ENCODE measurements at places on chromosomes 1 and 21.

- DNase-seq: no peak
Observed at GRCh38 chr1:47505267-47505666, 67.4 kb downstream of the FOXD2 start.

- no peak for DNase-seq
Observed at GRCh38 chr1:20684651-20685050, 23.5 kb upstream of the DDOST start.

GRCh38 chr1:157961805-157962762, 31.4 kb upstream of the KIRREL1 start:
- no peak for DNase-seq

GRCh38 chr1:111148376-111148881, 8.4 kb downstream of the CEPT1 start:
- no peak for DNase-seq

DNA sequence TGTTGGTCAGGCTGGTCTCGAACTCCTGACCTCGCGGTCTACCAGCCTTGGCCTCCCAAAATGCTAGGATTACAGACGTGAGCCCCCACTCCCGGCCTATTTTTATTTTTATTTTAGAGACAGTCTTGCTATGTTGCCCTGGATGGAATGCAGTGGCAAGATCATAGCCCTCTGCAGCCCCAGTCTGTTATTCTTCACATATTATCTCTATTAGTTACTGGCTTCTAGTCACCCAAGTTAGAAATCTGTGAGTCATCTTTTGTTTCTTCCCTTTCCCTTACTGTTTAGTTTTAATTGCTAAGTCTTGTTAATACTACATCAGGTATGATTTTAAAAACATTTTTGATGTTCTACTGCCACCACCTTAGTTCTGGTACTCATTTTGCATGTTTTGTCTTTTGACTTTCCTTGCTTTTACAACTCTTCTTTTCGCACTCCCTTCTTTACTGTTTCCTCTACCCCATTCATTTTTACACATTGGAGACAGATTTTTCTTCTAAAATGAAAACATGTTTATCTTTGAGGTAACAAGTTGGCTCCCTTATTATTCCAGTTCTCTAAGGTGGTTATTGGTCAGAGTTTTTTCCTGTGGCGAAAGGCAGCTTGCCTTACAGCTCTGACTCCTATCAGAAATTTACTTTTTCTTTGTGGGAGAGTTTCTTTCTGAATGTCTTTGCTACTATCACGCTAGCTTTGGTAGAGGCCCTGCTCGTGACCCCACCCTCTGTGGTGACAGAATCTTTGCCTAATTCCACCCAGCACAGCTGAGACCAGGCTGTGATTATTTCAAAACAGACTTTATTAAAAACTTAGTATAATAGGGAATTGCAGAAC, 19.5 kb downstream of the ZMYM4 start:
- DNase-seq: no peak

DNA sequence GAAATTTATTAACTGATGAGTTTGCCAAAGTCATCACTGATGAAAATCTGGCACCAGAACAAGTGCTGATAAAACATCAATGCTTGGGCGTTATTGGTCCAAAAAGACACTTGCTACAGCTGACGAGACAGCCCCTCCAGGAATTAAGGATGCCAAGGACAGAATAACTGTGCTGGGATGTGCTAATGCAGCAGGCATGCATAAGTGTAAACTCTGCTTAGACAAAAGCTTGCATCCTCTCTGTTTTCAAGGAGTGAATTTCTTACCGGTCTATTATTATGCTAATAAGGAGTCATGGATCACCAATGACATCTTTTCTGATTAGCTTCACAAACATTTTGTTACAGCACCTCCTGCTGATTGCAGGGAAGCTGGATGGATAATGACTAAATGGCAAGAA, 402.0 kb downstream of the LTN1 start:
- DNase-seq: no peak

GRCh38 chr1:23470282-23471070, 13.5 kb downstream of the ASAP3 start:
- peak; percentile 39 for DNase-seq

DNA sequence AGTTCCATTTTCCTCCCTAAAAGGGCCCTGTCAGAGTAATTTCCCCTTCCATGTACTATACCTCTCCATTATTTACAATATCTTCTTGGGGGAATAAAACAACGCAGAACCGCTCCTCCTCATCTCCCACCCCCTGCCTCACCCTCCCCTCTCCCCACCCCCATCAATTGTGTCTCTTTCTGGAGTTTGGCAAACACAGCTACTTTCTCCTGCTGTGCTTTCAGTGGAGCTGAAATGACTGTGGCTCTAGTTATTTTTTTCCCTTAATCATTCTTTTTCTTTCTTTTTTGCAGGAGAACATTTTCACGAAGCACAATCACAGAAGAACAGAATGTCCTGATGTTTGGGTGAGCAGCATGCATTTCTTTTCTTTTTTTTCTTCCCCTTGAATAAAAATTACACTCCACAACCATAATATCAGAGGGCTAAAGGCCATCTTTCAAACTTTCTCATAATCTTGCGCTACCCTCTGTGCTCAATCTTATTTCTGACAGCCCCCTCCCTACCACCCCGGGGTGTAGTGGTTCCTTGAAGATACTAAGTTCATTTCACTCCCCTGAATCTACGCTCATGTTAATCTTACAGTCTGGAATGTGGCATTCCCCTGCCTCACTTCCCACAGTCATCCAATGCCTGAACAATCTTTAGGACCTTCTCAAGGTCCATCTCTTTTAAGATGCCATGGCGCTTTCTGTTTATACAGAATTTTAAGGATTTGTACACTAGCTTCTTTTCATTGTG, 8.8 kb upstream of the PLXNA2 start:
- no peak for DNase-seq

DNA sequence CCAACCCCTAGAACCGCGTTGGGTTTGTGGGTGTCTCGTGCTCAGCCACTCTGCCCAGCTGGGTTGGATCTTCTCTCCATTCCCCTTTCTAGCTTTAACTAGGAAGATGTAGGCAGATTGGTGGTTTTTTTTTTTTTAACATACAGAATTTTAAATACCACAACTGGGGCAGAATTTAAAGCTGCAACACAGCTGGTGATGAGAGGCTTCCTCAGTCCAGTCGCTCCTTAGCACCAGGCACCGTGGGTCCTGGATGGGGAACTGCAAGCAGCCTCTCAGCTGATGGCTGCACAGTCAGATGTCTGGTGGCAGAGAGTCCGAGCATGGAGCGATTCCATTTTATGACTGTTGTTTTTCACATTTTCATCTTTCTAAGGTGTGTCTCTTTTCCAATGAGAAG, 18.7 kb downstream of the TFF3 start:
- no peak for DNase-seq

- DNase-seq: no peak
Observed at GRCh38 chr1:37845786-37846185, 13.6 kb downstream of the MTF1 start.

GRCh38 chr1:219144658-219145315, 28.9 kb upstream of the LYPLAL1 start:
- DNase-seq: no peak

- DNase-seq: no peak
Observed at GRCh38 chr1:107016376-107016978, 40.0 kb upstream of the PRMT6 start.

DNA sequence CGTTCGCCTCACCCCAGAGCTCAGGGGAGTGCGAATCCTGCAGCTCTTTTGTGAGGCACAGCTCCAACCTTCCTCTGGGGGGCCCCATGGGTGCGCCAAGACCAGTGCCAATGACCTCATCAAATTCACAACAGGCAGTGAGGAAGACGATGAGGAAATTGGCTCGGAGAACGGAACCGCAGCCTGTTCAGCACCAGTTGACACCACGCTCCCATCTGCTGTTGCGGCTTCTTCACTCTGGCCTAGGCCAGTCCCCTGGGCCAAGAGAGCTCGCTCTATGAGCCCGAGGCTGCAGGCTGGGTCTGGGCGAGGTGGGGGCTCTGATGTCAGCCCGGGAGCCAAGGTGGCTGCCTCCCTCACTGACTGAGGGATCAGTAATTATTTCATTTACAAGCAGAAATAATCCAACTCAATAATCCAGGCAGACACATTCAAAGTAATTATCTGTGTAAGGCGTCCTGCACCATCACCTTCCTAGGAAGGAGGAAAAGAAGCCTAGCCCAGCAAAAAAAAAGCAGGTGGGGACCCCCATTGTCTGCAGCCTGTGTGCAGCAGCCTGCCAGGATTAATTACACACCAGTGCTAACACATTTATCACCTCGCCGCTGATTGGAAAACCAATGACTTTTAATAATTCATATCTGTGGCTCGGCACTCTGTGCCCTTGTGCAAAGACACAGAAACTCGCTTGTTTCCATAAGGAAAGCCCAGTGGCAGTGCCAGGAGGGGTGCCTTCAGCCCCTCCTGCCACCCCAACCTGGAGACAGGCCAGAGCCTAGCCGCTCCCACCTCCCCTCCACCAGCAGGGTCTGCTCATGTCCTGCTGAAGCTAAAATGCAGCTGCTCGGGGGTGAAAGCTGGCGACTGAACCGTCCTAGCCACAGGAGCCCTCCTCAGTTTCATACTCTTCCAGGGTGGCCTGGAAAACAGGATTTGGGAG, 1.9 kb downstream of the PLEKHA6 start:
- DNase-seq: no peak

GRCh38 chr1:232303222-232303620, 326.7 kb downstream of the SIPA1L2 start:
- no peak for DNase-seq

DNA sequence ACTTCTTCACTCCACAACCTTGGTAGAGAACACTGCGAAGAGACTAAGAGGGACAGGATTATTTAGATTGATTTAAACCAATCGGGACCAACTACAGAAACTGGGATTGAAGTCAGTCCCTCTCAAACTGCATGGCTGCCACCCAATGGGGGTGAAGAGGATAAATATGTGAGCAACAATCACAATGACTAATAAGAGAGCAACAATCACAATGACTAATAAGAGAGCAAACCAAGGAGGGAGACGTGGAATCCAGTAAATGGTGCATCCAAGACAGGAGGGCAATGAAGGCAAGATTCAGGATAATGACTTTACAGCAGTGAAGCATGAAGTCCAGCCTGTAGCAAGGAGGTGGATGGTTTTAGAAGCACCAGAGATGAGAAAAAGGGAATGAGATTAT, 322.8 kb downstream of the TTLL7 start:
- no peak for DNase-seq

- no peak for DNase-seq
Observed at GRCh38 chr1:182616130-182617013, 12.2 kb upstream of the RGS16 start.

- peak; percentile 51 for DNase-seq
Observed at GRCh38 chr21:45554477-45555175, 12.4 kb upstream of the SLC19A1 start.

- no peak for DNase-seq
Observed at GRCh38 chr1:203144661-203145060, 17.1 kb downstream of the ADORA1 start.

GRCh38 chr1:153985341-153985912, 712 bp downstream of the RAB13 start:
- DNase-seq: no peak

DNA sequence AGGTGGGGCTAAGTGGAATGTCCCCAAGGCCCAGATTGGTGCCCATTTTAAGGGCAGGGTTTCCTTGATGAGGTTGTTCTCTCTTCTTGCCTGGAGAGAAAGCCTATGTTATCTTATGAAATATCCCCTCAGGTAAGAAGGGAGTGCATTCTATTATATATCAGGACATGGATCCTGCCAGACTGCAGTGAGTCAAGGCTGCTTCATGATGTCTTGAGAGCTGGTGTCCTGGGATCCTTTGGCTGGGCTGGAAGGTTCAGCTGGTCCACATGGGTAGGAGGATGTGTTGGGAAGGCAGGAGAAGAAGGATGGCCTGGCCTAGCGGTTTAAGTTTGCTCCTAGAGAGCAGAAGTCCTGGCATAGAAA, 207.6 kb downstream of the ROR1 start:
- DNase-seq: no peak

- no peak for DNase-seq
Observed at GRCh38 chr1:210397252-210397651, 68.5 kb downstream of the HHAT start.

- no peak for DNase-seq
Observed at GRCh38 chr21:37276377-37276776, 9.2 kb upstream of the VPS26C start.

GRCh38 chr21:15285556-15285955, 220.8 kb upstream of the NRIP1 start:
- DNase-seq: no peak

DNA sequence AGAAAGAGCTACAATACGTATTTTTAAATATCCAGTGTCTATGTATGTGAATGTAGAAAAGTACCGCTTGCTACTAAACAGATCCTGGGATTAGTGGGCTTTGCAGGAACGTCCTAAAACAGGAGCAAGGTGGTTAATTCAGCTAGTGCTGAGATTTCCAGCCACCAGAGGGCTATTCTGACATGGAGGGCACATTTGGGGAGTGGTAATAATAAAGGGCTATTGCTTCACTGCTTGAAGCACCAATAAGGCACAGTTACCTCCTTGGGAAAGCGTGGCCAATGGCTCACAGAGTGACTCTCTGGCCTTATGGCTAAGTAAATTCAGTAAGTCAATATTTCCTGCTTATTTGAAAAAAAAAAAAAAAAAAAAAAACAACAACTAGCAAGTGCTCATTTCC, 152.4 kb downstream of the GABPA start:
- no peak for DNase-seq

- DNase-seq: no peak
Observed at GRCh38 chr1:92466683-92467352, 19.9 kb downstream of the GFI1 start.

GRCh38 chr1:47276850-47277249, 37.1 kb downstream of the STIL start:
- no peak for DNase-seq

GRCh38 chr1:209924390-209924789, 13.6 kb upstream of the SYT14 start:
- DNase-seq: no peak

DNA sequence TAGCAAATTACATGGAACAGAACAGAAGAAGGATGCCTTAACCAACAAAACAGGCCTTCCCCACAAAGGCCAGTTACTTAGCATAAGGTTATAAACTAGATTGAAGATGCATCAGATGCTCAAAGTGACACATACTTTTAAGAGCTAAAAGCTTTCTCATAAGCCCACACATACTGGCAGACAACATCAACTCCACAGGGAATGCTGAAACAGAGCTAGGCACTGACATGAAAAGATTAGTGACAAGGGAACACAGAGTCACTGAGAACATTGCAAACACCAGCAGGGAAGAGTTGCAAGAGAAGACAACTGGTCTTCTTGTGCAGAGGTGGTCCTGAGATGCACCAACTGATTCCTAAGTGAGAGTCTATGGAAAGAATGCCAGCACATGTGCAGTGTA, 6.9 kb downstream of the TTC13 start:
- no peak for DNase-seq

DNA sequence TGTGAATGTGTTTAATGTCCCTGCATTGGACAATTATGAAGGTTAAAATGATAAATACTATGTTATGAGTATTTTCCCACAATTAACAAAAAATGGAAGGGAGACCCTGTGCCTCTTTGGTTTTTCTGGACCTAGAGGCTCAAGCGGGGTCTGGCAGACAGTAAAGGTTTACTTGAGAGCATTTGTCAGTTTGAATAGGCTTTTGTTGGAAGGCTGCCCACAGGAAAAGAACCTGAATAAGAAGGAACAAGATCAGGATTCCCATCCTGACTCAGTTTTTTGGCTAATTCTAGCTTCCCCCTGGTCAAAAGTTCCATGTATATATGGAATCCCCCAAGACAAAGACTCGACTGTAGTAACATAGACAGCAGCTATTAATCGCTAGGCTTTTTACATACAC, 150.9 kb upstream of the JUN start:
- no peak for DNase-seq

GRCh38 chr21:36134803-36135390, at the start of gene CBR3:
Gene CBR3 (plus strand): TSS chr21:36135079. CDS start chr21:36135193, 114 bp downstream.
- DNase-seq: peak; percentile 49

- no peak for DNase-seq
Observed at GRCh38 chr1:213163278-213163711, 112.3 kb downstream of the RPS6KC1 start.
